GM23338 (cell line): ENCODE measurements at places on chromosomes 16 and 17. TPM values are rescaled to one million over a fixed set of nuclear protein-coding genes. Genes with fewer than 3 reads are reported as not detected.
A peak's percentile ranks its signal among the peaks of the same experiment; 100 is the strongest.

DNA sequence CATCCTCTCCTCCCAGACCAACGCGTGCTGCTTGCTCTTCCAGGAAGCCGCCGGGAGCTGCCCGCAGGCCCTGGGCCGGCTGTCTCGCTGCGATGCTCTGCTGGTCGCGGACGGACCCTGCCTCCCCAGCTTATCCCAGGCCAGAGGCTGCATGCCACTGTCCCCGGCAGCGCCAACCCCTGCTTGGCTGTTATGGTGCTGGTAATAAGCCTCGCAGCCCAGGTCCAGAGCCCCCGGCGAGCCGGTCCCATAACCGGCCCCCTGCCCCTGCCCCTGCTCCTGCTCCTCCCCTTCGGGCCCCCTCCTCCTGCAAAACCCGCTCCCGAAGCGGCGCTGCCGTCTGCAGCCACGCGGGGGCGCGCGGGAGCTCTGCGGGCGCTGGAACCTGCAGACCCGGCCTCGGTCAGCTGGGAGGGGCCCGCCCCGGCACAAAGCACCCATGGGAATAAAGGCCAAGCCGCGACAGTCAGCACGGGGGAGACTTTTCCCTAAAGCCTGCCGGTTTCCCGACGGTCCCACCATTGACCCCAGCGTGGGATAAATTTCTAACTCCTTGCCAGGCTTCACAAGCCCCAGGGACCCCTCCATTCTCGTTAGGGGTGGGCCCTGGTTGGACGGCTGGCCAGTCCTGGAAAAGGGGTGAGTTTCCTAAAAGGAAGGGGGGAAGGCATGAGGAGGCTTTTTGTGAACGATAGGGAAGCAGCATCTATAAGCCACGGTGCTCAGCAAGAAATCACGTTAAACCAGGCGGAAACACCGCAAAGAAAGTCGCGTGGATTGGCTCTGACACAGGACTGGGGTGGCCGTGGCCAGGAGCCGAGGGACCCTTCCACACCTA, 11.2 kb downstream of the ENPP7 start:
- DNase-seq: peak; percentile 86

GRCh38 chr16:11619327-11619851, 32.7 kb upstream of the LITAF start:
- no peak for DNase-seq

DNA sequence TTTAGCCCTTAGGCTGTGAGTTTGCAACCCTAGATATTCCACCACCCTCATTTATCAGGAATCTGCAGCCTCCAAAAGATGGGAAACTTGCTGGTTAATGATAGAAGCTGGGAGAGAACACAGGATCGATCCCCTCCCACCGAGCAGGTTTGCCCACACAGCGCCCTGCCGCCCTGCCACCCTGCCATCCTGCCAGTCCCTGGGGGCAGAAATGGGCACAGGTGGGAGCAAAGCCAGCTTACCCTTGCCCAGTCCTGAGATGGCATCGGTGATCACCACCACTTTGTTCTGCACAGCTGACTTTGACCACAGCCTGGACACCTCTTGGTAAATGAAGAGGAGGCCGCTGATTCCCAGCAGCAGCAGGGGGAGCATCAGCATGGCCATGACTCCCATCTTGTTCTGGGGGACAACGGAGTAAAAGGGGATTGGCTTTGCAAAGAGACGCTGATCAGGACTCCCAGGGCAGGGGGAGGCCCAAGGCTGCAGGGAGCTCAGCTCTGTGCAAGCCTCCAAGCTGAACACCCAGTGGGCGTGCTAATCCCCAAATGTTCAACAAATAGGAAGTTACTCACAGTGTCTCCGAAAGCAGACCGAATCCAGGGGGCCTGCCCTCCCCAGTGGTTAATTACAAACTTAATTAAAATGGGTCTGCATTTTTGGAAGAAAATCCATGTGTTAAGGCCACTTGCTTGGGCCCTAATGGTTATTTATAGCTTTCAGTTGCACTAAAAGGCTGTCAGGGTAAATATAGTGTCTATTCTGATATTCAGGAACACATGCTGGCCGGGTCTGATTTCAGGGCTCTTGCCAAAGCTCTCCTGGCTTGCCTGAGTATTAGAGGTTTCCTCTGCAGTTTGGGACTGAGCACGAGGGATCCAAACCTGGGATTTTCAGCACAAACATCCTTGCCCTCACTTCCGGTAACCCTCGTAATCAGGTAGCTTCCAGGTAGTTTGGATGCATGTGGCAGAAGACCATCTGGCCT, at the start of gene DHRS7C:
Gene DHRS7C (minus strand): TSS at position 704 of the 988 bp plus-strand sequence. CDS start 308 bp downstream, at position 396.
- no peak for DNase-seq

GRCh38 chr17:78974635-78975591, 4.8 kb downstream of the LGALS3BP start:
- peak; percentile 69 for DNase-seq

GRCh38 chr16:67019171-67019570, 9.8 kb upstream of the CBFB start:
- DNase-seq: no peak

GRCh38 chr16:70432356-70432722, 6.6 kb downstream of the ST3GAL2 start:
- DNase-seq: no peak

DNA sequence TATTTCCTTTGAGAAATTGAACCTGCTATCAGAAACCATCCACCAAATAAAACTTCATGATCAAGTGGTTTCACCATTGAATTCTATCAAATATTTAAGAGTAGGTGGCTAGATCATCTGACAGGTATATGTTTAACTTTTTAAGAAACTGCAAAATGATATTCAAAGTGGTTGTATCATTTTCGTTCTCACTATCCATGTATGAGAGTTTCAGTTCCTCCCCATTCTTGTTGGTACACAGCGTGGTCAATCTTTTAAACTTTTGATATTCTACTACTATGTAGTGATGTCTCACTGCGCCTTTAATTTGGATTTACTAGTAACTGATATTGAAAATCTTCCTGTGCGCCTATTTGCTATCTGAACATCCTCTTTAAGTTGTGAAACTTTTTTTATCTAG, 163.7 kb downstream of the CYB561 start:
- no peak for DNase-seq

- DNase-seq: no peak
Observed at GRCh38 chr17:62900096-62900495, 65.9 kb upstream of the TANC2 start.

DNA sequence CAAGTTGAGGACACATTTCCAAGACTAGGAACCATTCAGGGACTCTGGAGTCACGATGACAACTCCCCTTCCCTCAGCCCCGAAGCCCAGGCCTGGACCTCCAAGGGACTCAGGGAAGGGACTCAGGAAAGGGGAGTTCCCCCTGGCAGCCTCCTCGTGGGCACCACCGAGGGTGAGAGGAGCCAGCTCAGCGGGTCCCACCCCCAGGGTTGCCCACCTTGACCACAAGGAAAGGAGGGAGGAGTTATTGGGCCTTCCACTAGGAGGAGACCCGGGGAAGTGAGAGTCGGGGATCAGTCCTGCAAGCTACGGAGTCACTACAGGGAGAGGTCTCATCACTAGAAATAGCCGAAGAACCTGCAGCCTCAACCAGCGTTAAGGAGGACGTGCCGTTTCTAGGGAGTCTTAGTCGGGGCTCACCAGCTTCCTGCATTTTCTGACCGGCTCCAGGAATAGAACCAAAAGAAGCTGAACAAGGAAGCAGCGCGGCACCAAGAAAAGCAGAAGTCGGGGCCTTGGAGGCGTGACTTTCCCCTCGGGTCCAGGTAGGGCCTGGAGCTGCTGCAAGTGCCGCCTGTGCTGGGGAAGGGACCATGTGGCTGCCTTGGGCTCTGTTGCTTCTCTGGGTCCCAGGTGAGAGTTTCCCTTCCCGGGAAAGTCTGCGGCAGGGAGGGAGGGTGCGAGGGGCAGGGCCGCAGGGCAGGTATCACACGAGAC, at the start of gene CD300A:
Gene CD300A (plus strand): TSS at position 524 of the 717 bp plus-strand sequence. CDS start 70 bp downstream, at position 594.
- DNase-seq: peak; percentile 64

GRCh38 chr17:48735062-48735351, 6.5 kb upstream of the HOXB13 start:
- DNase-seq: no peak

GRCh38 chr17:17794382-17794781, 42.4 kb downstream of the SREBF1 start:
- no peak for DNase-seq

DNA sequence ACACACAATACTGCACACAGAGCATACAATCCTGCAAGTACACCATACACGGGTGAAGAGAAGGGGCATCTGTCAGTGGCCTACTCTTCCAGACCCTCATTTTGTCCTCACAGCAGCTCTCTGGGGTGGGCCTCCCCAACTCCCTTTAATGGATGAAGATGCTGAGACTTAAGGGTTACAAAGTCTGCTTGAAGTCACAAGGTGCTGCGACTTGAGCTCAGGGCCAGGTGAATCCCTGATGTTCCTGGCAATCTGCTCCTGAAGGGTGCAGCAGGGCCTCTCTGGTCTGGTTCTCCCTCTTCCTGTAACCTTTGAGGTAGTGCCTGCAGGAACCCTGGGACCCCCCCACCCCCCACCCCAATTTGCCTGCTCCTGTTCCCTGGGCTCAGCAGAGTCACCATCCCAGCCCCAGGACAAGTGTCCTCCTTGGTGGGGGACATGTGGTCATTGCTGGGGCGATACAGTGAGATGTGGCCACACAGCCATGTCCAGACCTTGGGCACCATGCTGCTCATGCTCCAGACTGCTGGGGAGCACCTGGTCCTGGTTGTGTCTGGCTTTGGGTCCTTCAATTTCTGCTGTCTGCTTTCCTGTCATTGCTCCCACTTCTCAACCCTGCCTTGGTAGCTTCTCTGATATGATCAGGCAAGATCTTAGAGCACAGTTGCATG, 107.5 kb downstream of the METRNL start:
- no peak for DNase-seq

DNA sequence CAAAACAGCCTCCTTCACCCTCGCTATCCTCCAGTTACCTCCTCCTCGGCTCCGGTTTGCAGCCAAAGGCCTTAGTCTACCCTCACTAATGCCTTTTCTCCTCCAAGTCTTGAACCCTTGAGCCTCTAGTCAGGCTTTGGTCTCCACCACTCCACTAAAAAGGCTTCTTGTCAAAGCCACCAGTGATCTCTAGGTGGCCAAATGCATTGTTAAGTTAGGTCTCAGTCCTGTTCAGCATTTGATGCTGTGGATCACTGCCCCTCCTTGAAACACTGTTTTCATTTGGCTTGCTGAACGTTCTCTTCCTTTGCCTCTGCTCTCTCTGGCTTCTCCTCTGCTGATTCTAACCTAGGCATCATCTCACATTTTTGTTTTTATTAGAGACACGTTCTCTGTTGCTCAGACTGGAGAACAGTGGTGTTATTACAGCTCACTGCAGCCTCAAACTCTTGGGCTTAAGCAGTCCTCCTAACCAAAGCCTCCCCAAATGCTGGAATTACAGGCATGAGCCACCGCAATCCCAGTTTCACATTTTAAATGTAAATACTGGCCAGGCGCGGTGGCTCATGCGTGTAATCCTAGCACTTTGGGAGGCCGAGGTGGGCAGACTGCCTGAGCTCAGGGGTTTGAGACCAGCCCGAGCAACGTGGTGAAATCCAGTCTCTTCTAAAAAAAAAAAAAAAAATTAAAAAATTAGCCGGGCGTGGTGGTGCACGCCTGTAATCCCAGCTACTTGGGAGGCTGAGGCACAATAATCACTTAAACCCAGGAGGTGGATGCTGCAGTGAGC, 1.1 kb downstream of the SGF29 start:
- no peak for DNase-seq

GRCh38 chr17:81976332-81977210, 858 bp upstream of the ASPSCR1 start:
- peak; percentile 77 for DNase-seq

DNA sequence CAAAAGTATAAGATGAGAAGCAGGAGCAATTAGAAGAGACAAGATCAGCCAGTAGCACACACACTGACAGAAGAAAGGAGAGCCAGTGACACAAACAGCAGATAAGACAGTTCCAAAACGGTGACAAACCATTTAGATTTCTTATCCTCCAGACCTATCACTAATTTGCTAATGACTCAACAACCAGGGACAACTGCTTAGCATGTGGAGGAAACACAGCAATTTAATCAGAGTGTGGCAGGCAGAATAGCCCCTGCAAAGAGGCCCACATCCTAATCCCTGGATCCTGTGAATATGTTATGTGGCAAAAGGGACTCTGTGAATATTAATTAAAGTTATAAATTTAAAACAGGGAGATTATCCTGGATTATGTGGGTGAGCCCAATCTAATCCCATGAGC, 81.1 kb downstream of the CACNG1 start:
- no peak for DNase-seq

- DNase-seq: no peak
Observed at GRCh38 chr17:64385187-64386083, 5.2 kb downstream of the PECAM1 start.

DNA sequence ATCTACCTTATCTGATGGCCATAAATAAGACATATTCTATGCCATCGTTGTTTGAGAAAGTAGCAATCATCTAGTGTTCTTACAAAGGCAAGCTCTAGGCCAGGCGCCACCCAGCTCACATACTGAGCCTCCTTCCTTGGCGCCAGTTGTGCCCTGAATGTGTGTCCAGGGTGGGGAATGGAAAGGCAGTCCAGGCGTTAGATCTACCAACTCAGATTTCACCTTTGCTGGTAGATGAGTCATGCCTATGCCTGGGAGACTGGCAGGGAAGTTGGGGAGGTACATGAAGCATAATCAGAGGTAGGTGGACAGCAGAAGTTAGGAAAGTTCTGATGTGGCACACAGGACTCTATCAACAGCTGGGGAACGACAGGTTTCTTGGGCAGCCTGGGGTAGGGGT, 23.6 kb downstream of the SDR42E1 start:
- no peak for DNase-seq

DNA sequence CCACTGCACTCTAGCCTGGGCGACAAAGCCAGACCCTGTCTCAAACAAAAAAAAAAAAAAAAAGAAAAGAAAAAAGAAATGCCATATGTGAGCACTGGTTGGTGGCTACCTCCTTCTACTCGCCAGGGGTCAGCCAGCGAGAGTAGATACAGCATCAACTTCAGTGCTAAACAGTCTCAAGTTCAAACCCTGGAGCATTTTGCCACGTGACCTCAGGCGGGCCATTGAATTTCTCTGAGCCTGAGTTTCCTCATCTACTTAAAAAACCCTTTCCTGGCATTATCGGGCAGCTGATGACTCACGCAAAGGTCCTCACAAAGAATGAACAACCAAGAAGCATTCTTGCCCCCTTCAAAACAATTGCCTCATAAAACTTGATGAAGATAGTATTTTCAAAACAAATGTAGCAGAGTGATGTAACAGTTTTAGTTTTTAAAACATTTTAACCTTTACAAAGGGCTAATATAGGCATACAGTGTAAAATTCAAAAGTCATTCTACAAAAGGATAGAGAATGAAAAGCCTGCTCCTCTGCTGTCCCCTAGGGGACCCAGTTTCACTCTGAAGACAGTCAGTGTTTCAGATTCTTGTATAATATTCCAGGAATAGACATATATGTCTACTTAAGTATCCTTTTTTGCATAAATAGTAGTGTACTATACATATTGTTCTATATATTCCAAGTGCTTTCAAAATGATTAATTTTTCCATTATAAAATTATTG, 28.4 kb downstream of the DNAH2 start:
- no peak for DNase-seq

Gene FBXL16
- 7.9 and 8.9 TPM in 2 replicates for polyA plus RNA-seq

Gene NAGS
- 4.1 and 4.2 TPM in 2 replicates for polyA plus RNA-seq

Gene MARCHF10
- polyA plus RNA-seq: 0.50 and 0.59 TPM in 2 replicates

Gene CDRT15
- 0.40 TPM in 1 of 2 replicates, not detected in the other for polyA plus RNA-seq

Gene TBC1D3L
- 8.7 and 9.3 TPM in 2 replicates for polyA plus RNA-seq

Gene CRLF3
- 28.6 and 31.7 TPM in 2 replicates for polyA plus RNA-seq

Gene MPDU1
- 65.1 and 65.8 TPM in 2 replicates for polyA plus RNA-seq

Gene PRSS33
- 0.24 TPM in 2 replicates for polyA plus RNA-seq
